ENCODE measurements at places on chromosomes 7 and 10.

- DNase-seq, result no peak
These were observed 19.4 kb downstream of the AKR1C2 start for GRCh38 chr10:4984223-4984622.

GRCh38 chr7:129169171-129169671, 19.2 kb upstream of the SMO start:
- no peak for DNase-seq

DNA sequence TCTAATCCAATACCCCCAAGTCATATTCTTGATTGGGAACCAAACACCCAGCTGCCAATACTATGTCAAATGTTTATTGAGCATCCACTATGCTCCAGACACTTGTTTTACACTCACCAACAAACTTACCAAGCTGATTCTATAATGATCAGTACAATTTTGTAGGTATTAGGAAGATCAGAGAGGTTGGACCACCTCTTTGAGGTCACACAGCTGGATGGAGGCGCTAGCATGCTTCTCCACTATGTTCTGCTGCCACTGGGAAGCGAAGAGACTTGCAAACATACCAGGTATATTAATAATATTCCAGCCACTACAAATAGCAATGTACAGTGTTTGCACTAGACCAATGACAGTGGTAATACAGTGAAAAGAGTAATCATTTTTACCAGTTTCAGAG, 25.6 kb upstream of the SEPHS1 start:
- no peak for DNase-seq

DNA sequence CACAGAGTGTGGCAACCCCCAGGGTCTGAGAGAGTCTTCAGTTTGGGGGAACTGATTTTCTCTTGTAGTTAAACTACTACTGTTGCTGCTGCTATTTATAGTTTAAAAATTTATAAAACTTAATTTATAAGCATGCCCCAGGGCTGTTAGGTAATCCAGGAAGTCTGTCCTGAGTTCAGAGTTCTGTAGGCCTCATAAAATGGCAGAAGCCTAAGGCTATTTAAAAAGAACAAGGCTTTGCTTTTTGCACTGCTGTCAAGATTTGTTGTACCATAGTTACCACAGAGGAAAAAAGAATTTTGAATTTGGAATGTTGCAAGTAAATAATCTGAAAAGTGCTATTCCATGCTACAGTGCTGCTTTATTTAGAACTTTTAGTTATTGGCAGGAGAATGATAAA, 66.1 kb downstream of the AGK start:
- no peak for DNase-seq

GRCh38 chr7:19113855-19114550, 3.4 kb downstream of the TWIST1 start:
- no peak for DNase-seq

- DNase-seq, result no peak
These were observed 22.7 kb downstream of the HKDC1 start for GRCh38 chr10:69242852-69243212.

- DNase-seq, result no peak
These were observed 71.9 kb downstream of the ORC5 start for GRCh38 chr7:104135760-104136558.

DNA sequence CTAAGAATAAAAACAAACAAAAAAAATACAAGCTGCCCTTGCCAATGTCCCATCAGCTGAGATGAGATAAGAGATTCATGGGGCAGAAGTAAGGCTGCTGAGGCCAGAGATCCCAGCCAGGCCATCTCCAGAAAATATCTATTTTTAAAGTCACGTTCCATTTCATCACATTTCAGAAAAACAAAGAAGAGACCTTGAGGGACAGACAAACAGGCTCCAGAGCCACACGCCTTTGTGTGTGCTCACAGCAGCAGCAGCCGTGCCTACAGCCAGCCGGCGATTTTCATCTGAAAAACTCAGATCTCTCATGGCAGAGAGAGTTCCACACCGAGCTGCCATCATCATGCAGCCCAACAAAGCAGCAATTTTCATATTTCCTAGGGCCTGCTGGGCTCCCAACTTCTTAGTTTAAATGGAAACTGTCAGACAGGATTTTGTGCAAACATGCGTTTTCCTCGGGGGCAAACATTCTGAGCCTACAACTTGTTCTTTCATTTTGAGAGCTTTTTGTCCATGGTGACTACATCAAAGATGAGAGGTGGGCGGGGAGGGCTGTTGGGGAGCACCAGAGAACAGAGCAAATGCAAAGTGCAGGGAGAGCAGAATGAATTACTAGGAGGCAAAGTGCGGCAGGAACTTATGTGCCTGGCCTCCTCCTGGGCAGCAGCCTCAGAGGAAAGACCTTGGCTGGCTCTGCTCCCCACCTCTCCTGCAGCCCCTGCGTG, 38.8 kb downstream of the DLG5 start:
- DNase-seq, result no peak

GRCh38 chr7:157444011-157444842, 107.4 kb downstream of the DNAJB6 start:
- DNase-seq, result no peak

- no peak for DNase-seq
These were observed 440.1 kb downstream of the KCNMA1 start for GRCh38 chr10:77197544-77197943.

DNA sequence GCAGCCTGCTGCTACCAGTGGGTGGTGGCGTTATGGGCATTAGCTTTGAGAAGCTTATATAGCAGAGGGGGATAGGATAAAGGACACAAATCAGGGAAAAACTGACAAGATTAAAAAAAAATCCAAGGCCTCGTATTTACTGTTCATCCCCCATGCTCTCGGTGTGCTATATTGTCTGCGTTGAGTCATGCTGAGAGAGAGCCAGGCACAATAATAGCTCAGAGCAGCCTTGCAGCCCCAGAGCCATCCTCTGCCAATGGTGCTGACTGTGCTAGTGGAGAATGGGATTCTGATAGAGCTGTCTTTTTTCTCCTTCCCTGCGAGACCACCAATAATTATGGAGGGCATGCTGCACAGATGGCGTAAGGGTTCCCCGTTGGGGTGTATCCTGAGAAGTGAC, 51.7 kb upstream of the FZD1 start:
- peak; percentile 12 for DNase-seq

- no peak for DNase-seq
These were observed 842 bp upstream of the JAKMIP3 start for GRCh38 chr10:132064771-132065437.

GRCh38 chr7:37784015-37784414, 64.4 kb upstream of the NME8 start:
- no peak for DNase-seq

- DNase-seq, result no peak
These were observed 2.6 kb upstream of the ANKRD61 start for GRCh38 chr7:6028563-6028962.

DNA sequence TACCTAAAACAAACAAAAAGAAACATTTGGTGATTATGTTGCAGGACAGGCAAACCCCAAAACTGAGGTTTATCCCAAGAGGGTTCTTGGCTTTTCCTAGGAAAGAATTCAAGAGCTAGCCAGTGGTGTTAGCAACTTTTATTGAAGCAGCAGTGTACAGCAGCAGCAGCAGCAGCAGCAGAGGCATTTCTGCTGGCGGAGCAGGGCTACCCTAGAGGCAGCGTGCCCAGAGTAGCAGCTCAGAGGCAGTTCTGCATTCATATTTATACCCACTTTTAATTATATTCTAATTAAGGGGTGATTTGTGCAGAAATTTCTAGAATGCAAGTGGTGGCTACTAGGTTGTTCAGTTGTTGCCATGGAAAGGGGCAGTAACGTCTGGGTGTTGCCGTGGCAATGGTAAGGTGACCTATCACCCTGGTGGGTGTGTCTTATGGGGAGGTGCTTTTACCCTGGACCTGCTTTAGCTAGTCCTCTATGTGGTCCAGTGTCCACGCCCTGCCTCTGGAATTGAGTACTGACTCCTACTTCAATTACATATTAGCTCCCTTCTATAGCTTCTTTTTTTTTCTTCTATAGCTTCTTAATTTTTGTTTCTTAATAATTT, 53.9 kb downstream of the VCL start:
- no peak for DNase-seq

- DNase-seq, result peak; percentile 99
These were observed 224.3 kb upstream of the IGFBP3 start for GRCh38 chr7:46145412-46145811.

DNA sequence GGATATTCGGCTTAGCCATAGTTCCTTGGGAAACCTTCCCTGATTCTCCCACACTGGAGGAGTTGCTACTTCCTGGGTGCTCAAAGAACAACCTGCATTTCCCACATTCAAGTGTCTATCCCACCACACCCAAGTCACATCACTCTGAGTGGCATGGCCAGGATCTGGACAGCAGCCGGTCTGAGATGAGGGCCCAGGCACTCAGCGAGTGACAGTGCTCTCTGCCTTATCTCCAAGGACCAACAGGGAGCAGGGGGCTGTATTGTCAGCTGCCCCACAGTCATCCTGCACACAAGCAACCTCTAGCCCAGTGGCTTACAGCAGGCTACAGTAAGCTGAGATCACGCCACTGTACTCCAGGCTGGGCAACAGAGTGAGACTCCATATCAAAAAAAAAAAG, 16.1 kb upstream of the SLC18A3 start:
- no peak for DNase-seq

DNA sequence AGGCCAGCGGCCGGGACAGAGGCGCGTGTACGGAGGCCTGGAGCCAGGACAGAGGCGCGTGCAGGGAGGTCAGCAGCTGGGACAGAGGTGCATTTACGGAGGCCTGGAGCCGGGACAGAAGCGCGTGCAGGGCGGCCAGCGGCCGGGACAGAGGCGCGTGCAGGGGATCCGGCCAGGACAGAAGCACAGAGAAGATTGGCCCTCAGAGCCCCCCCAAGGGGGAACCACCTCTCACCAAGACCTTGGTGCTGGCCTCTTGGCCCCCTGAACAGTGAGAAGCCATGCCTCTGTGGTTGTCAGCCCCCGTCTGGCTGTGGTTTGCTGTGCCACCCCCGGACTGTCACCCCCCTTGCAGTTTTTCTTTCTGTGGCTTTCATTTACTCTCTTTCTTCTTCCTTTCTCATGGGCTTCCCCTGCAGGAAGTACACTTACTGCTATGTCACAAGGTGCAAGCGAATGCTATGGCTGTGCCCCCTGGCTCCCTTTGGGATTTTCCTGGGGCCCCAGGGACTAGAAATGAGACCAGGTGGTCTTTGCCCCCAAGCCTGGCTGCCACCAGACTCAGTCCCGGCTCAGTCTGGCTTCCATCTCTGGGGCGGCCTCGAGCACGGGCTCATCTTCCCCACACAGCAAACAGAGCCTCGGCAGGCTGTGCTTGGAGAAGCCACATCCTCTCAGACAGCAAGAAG, 41.1 kb downstream of the INSIG1 start:
- no peak for DNase-seq

GRCh38 chr7:130988443-130988842, 254.4 kb upstream of the KLF14 start:
- DNase-seq, result peak; percentile 47

DNA sequence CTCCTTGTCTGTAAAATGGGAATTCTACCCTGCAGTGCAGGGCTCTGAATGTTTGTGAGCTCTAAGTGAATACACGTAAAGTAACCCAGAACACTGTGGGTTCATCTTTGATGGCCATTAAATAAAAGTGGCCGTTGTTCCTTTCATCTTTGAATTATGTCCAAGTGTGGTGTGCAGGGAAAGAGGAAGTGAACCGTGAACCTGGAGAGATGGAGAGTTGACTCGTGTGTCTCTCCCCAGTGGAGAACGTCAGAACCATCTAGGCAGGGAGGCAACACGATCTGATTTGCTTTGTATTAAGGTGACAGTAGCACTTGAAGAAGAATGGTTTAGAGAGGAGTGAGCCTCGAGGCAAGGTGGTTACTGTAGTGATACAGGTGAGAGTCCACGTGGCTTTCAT, 93.5 kb upstream of the GJD4 start:
- no peak for DNase-seq

- no peak for DNase-seq
These were observed 458.1 kb downstream of the RPS24 start for GRCh38 chr10:78491812-78492211.

- peak; percentile 55 for DNase-seq
These were observed 21.7 kb upstream of the ADRB1 start for GRCh38 chr10:114021717-114022680.

DNA sequence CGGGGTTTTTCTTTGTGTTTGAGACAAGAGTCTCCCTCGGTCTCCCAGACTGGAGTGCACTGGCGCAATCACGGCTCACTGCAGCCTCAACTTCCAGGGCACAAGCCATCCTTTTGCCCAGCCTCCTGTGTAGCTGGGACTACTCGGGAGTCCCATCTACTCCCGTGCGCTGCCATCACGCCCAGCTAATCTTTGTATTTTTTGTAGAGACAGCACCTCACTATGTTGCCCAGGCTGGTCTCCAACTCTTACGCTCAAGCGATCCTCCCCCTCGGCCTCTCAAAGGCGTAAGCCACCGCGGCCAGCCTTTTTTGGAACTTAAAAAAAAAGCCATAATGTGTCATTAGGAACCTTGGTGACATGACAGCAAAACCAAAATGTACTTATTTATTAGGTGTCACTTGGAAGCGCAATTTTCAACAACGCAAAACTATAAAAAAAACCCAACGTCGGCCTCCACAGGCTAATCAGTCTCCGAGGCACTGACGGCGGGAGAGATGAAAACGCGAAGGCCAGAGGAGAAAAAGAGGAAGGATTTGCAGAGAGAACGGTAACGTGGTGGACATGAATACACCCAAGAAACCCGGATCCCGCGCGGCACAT, 911 bp upstream of the HNRNPH3 start:
- peak; percentile 49 for DNase-seq

DNA sequence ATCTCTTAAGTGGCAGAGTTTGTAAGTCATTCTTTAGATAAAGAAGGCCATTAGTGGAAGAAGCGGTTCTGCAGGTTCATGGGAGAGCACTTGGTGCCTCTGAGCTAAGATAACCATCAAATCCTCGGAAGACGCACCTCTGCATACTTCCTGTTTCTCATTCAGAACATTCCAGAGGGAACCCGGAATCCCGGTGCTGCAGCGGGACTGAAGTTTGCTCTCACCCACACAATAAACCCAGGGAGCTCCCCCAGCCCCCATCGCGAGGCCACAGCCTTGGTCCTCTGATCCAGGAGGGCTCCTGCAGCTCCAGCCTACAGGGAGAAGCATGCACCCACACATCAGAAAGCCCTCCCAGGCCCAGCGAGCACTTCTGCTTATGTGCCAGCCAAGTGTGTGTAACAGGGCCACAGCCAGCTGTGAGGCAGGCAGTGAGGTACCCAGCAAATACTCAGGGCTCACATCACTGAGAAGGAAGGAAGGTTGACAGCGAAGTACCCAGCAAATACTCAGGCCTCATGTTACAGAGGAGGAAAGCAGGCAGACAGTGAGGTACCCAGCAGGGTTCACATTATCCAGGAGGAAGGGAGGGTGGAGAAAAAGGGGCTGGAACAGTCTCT, 142.4 kb downstream of the DIP2C start:
- DNase-seq, result peak; percentile 8

DNA sequence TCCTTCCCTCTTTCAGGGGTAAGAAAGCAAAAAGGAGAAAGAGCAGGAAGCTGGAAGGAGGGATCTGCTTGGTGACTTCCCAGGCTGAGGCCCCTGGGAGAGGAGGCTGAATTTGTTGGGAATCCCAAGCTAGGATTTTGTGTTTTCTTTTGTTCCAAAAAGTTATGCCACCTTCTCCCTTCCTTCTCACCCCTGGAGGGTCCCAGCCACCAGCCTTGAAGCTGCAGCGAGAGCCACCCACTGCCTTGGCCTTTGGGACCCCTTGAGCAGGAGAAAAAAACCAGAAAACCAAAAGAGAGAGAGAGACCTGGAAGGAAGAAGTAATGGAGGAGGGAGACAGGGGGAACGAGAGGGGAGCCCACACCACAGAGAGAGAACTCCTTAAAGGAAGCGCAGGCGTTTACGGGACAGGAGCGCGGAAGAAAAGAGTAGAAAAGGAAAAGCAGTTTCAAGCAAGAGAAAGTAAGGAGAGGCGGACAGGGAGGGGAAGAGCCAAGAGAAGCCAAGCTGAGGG, 7.2 kb downstream of the VAX1 start:
- no peak for DNase-seq

GRCh38 chr7:136687693-136688322, 180.6 kb upstream of the CHRM2 start:
- DNase-seq, result peak; percentile 52

All from cardiac fibroblast (primary cell).